Glutamatergic neuron (in vitro differentiated cells): ENCODE measurements at places on chromosomes 2 and 18.

DNA sequence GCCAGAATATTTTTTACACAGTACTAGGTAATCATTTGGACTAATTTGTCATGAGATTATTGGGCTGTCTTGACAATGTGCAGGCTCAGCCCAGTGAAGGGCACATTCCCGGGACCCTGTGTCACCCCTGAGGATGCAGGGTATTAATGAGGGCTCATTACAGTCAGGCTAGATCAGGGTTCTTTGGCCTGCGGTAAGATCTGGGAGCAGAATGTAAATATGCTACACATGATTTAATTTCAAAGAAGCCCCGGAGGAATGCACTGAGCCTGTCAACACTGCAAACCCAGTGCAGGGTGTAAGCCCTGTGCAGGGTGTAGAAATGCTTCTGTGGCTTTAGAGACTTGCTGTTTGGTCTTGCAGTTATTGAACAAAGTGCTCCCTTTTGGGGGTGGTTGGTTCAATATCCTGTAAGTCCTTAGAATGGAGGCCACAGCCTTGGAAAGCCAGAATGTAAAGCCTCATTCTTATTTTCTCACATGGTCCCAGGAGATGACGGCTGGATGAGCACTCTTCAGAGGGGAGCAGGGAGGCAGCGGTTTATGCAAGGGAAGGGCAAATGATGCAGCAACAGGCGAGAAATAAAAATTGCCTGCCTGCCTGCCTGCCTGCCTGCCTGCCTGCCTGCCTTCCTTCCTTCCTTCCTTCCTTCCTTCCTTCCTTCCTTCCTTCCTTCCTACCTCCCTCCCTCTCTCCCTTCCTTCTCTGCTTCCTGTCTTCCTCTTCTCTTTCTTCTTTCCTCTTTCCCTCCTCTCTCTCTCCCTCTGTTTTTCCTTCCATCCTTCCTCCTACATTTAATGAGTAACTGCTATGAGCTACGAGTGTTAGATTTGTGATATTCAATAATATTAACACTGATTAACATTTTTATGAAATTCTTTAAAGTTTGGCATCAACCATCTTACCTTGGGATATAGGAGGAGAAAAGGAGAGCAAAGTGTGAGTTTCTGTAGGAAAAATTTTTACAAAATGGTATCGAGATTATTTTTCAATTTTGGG, 148.8 kb downstream of the VAPA start:
- DNase-seq, result no peak

DNA sequence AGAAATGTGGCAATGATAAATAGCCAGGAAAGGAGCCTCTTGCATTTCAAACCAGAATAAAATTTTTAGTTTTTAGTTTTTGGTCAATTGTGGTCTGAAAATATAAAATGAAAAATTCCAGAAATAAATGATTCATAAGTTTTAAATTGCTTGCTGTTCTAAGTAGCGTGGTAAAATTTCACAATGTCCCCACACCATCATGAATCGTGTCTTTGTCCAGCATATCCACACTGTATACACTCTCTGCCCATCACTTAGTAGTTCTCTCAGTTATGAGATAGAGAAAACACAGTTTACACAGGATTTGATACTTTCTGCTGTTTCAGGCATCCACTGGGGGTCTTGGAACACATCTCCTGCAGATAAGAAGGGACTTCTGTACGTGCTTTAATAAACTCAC, 783.9 kb downstream of the TSN start:
- no peak for DNase-seq

DNA sequence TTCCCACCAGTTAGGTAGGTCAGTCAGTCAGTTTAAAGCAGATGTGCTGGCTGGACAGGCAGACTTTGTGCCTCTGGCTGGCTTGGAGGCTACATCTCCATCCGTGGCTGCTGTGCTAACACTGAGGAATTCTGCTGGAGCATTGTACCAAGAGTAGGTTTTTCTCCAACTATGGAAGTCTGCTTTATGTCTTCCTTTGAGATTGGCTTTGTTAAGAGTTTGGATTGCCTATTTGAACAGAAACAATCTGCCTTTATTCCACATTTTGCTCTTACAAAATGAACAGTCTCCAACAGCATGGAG, 46.7 kb downstream of the WDR75 start:
- DNase-seq, result no peak

DNA sequence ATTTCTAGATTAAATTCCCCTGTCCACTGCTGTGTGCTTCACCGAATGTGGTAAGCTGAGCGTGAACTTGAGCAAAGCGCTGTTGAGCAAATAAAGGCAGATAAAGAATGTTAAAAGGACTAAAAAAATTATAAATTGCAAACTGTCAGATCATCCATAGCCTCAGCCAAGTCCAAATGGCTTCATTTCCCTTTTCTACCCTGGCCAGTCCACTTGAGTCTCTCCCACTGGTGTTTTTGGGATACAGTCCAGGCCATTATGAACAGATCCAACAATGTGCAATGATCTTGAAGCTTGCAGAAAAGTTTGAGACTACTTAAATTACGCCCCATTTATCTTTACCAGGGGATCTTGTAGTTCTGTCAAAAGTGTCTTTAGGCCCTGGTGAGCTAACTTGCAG, 254.6 kb upstream of the PIK3C3 start:
- DNase-seq, result no peak

GRCh38 chr2:241248289-241248688, 59.8 kb downstream of the ANO7 start:
- no peak for DNase-seq
